NCI-H187 treated with DMSO at 0.1 percent for 48 hours (cell line): ENCODE measurements at places on chromosomes 2 and 18.

DNA sequence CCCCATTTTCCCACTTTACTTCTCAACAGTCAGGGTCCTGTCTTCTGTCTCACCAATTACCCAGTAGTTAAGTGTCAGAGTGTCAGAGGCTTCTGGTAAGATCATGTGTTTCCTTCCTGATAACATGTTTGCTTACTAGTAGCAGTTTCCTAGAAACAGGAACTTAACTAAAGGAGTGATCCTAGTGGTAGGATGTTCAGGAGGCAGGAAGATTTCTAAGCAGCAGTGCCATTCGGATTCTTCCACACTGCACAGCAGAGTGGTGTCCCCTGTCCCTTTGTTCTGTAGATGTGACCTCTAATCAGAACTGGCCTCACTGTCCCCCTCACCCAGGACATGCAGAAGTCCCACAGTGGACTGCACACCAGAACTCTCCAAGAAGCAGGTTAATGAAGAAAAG lies 221.8 kb upstream of the OSR1 start:
- no peak for DNase-seq

DNA sequence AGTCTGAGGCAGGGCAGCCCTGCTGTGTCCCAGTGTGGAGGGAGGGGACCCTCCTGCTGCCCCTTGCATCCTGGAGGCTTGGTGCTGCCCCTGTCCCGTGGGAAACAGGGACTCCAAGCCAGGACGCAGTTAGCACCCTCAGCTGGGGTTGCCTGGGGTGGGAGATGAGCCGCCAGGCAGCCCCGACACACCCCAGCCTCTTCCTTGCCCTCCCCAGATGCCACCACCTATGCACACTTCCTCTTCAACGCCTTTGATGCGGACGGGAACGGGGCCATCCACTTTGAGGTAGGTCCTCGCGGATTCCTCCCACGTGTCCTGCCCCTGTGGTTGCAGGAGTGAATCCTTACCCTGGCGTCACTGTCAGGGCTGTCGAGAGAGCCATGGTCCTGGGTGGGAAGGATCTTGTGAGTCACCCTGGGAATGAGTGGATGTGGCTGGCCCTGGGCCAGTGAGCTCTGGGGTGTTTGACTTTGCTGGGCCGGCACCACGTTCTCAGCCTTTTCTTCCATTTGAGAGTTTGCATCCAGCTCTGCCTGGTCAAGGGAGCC lies 27.5 kb upstream of the FAHD2A start:
- DNase-seq: no peak

DNA sequence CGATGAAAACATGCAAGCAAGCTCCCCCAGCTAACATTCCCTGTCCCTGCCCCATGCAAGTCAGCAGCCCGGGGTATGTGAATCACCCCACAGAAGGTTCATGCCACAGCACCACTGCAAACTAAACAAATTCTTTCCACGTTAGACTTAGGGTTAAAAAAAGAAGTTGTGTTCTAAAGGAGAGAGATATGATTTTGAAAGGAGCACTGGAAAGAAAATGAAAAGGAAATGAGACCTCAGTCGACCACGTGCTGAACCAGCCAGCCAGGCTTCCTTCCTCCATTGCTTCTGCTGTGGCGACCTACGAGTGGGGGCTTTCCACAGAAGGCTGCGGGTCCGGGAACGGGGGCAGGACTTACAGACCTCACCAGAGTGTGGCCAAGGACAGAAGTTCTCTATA lies 52.0 kb downstream of the ARL4C start:
- DNase-seq: no peak

- DNase-seq: no peak
Measured at GRCh38 chr2:25290811-25291495, 50.8 kb downstream of the DNMT3A start.

DNA sequence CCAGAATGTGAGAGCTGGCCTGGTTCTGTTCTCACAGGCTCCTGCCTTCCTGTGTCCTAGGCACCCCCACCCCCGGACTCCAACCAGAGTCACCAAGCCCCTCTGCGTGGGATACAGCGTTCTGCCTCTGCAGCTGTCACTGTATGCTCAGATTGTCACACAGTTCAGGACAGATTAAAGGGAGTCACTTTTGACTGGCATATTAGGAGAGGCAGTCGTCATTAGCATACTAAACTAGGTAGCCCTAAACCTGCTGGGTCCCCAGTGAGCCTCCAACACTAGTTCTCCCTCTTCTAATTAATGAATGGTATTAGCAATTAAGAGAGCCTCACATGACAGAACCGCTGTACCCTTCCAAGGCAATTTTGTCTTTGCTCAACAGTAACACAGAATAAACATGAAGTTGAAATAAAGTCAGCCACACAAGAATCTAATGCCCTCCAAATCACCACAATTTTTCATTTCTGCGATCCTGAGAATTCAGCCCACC lies 340.2 kb downstream of the CMPK2 start:
- DNase-seq: no peak

GRCh38 chr2:58407487-58407886 lies 166.4 kb upstream of the FANCL start:
- no peak for DNase-seq

GRCh38 chr2:135875491-135876065 lies 665 bp downstream of the MCM6 start:
- DNase-seq: no peak

DNA sequence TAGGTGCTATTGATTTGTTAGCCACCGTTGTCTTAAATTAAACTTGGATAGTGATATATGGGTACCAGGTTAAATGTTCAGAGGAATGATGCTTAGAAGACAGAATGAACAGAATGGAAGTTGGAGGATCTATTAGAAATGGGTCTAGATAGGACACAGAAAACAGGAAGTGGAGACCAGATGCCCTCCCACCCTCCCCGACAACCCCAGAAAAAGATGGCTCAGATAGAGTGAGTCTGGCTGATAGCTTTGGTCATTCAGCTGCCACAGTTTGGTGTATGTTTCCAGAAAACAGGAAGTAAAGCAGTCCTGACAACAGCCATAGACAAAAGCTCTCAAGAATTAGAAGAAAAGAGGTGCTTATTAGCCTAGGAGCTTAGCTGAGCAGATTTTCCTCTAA lies 71.5 kb upstream of the DSG1 start:
- DNase-seq: no peak

DNA sequence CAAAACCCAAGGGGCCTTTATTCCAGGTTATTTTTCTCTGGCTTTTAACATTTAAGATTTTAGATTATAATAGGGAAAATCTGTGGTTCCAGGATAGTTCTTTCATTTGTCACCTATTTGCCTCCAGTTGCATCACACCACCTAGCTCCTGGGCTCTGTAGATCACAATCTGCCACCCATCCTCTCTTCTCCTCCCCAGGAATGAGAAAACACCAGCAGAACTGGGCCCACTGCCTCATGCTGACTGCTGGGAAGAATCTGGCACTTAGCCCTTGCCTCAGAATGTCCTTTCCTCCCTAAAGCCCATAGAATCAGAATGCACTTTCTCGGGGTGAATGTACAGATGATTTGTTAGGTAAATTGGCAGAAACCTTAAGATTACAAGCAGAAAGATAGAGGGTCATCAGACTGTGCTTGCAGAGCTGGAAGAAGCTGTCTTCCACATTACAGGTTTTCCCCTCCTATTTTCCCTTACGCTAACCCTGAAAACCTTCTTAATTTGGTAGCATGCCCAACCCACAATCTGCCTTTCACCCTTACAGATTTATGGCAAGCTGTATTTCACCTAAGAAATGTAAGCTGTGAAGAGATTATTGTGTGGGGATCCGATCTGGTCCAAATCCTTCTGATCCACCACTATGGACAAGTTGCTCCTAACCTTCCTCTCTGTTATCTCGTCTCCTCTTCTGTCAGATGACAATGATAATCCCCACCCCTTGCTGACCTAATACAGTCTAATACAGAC lies 72.6 kb downstream of the LRRC30 start:
- no peak for DNase-seq

DNA sequence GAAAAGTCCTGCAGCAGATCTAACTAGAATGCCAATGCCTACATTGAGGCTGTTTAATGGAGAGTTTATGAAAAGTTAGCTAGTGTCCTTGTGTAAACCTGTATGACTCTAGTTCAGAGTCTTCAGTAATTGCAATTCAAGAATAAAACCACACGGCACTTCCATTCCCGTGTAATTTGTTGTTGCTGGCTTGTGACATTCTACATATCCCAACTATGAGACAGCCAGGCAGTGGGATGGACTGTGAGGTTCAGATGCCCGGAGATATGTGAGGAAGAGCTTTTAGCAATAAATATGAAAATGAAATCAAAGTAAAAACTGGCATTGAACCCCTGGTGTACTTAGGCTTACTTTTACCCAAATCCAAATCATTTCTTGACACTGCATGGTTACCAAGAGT lies 263.4 kb downstream of the NEDD4L start:
- DNase-seq: no peak

DNA sequence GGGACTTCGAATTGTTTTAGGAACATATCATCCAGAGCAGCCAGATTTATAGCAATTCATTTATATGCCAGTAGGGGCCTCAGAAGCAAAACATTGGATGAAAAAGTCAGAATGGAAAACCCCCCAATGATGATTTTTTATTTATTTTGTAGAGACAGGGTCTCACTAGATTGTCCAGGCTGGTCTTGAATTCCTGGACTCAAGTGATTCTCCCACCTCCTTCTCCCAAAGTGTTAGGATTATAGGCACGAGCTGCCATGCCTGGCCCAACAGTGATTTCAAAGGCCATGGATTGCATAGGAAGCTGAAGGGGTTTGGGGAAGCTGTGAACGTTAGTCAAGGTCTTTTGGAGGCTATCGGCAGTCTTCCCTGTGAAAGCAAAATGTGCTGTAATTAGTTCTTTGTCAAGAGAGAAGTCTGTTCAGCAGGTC lies 21.9 kb upstream of the MCFD2 start:
- DNase-seq: no peak

DNA sequence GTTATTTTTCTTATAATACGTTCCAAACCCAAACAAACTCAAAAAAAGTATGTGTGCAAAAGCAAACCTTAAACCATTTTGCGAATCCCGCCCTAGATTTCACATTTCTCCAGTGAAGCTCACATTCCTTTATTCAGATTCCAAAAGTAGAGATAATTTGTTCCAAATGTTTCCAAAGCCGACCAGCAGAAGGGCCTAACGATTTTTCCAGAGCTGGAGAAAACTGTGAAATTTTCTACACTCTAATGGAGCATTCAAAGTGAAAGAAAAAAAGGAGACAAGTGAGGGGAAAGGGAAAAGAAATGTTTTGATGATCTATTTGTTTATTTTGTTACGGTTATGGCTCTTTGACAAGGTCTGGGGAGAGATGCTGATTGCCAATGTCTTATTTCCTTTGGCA lies 286.5 kb upstream of the SLC14A2 start:
- no peak for DNase-seq

GRCh38 chr2:4964579-4964978 lies 727.6 kb upstream of the SOX11 start:
- DNase-seq: peak; percentile 55

DNA sequence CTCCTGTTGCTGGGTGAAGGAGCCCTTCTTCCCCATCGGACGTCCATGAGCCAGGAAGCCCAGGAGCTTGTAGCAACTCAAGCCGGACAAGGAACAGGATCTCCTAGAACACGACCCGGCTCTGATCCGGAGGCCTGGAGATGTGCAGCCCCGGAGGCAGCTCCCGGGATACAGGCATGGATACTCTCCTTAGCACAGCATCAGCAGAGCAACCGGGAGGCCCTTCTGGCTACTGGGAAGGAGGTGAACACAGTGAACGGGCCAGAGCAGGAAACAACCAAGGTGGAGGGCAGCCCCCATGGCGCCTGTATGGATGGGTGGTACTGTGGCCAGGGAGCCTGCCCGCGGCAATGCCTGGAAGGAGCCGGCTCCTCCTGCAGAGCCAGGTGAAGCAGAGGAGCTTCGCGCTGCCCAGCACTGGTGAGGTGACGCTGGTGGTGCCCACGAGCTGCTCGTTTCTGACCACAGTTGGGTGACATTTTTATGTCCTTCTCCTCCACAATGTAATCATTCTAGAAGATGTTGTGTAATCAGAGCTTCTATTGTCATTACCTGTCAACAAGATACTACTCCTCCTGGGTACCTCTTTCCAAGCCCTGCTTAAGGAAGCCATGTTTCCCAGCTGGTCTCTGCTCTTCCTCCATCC lies 94.3 kb downstream of the TWIST2 start:
- DNase-seq: no peak

DNA sequence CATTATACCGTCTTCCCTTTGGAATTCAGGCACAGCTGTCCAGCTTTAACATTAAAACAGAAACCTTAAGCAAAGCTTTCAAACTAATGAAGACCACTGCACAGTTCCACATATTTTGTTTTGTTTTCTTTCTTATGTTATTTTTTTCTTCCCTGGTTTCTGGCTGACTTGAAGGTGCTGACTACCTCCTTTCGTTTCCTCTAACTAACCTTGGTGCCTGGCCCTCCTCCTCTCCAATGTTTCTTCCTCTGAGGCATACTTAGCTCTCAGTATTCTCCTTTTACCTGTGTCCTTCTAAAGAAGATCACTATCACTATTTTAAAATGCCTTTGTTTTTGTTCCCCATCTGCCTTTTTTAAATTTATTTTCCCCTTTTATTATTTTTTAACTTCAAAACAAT lies 433.3 kb upstream of the SPHKAP start:
- no peak for DNase-seq

DNA sequence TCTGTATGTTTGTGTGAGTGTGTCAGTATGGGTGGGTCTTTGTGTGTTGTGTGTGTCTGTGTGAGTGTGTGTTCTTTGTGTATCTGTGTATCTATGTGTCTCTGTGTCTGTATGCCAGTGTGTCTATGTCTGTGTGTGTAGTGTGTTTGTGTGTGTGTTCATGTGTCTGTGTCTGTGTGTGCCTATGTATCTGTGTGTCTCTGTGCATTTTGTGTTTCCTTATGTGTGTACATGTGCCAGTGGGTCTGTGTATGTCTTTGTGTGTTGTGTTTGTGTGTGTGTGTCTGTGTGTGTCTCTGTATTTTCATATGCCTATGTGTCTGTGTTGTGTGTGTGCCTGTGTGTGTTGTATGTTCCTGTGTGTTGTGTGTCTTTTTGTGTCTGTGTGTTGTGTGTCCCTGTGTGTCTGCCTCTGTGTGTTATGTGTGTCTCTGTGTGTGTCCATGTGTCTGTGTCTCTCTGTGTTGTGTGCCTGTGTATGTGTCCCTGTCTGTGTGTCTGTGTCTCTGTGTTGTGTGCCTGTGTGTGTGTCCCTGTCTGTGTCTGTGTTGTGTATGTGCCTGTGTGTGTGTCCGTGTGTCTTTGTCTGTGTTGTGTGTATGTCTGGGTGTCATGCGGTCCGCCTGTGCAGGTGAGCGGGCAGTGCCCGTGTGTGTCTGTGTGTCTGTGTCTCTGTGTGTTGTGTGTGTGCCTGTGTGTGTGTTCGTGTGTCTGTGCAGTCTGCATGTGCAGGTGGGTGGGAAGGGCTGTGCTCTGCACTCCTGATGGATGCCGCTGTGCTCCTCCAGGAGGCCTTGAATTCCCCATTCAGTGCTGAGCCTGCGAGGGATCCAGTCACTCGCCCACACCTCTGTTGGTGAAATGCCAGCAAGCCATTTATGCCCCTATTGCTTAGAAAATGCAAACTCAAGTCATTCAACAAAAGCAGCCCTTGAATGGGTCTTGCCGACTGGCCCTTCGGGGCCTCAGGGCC lies 37.4 kb downstream of the KLHL29 start:
- no peak for DNase-seq
